ENCODE measurements at places on chromosomes 7 and 10.

DNA sequence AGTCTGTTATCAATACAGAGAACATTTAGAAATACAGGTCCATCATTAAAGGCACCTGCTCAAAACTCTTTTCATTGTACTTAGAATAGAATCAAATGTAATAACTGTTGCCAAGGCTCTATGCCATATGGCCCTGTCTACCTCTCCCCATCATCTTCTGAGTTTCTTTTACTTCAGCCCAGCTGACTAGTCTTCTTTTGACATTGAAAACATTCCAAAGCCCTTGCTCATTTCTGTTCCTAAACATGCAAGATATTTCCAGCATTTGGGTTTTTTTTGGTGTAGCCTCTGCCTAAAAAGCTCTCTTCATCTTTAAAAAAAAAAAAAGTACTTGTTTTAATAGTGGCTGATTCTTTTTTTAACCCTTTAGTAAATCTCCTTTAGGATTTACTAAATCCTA lies 165.5 kb upstream of the SMIM30 start:
- no peak for DNase-seq

DNA sequence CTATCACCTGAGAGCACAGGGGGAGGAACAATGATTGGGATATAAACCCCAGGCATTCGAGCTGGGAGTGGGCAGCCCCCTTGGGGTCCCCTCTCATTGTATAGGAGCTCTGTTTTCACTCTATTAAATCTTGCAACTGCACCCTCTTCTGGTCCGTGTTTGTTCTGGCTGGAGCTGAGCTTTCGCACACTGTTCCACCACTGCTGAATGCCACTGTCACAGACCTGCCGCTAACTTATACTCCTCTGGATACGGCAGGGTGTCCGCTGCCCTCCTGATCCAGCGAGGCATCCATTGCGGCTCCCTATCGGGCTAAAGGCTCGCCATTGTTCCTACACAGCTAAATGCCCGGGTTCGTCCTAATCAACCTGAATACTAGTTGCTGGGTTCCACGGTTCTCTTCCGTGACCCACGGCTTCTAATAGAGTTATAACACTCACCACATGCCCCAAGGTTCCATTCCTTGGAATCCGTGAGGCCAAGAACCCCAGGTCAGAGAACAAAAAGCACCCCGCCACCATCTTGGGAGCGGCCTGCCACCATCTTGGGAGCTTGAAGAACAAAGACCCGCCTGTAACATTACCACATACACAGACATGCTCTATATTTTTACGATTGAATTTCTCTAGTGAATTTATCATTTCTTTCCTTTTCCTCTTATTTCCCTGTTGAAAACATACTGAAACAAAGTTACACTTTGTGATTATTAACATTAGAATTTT lies 9.0 kb downstream of the ZWINT start:
- DNase-seq = no peak

- DNase-seq = no peak
Observed at GRCh38 chr10:533611-534010, 155.9 kb downstream of the DIP2C start.

DNA sequence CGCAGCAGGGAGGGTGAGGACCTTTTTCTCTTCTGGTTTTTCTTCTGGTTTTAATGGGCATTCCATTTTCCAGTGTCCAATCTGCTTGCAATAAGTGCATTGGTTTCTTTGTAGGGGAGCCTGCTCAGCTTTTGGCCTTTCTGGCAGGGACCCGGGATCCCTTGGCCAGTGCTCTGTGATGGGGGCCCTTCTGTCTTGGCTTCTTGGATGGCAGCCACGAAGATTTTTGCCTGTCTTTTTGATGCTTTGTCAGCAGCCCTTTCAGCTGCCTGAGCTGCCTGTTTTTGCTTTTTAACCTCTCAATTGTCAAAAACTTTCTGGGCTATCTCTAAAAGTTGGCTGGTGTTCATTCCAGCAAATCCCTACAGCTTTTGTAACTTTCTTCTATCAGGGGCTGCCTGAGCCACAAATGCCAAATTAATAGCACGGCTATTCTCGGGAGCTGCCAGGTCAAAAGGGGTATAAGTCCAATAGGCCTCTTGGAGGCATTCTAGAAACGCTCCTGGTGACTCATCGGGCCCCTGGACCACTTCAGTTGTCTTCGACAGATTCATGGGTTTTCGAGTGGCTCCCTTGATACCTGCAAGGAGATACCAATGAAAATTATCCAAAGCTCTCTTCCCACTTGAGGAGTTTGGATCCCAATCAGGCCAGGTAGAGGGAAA lies 179.9 kb upstream of the MBL2 start:
- DNase-seq = no peak

DNA sequence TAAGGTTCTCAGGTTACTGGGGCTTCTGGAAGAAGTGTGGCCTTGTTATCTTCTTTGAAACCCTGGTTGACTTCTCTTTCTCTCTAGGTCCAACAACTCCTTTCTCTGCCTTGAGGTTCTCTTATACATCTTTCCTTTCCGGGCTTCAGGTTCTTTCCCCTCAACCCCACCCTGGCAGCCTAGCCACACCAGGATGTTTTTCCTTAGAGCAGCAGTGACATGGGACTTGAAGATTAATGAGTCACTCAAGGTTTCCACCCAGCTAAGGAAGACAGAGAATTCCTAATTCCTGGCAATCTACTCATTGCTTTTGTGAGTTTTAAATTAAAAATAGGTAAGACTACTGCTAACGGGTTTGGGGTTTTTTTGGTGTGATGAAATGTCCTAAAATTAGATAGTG lies 121.8 kb upstream of the HPS1 start:
- DNase-seq = no peak
